Fibroblast of skin of back (primary cell): ENCODE measurements at places on chromosomes 3 and 15.
A peak's percentile ranks its signal among the peaks of the same experiment; 100 is the strongest.

DNA sequence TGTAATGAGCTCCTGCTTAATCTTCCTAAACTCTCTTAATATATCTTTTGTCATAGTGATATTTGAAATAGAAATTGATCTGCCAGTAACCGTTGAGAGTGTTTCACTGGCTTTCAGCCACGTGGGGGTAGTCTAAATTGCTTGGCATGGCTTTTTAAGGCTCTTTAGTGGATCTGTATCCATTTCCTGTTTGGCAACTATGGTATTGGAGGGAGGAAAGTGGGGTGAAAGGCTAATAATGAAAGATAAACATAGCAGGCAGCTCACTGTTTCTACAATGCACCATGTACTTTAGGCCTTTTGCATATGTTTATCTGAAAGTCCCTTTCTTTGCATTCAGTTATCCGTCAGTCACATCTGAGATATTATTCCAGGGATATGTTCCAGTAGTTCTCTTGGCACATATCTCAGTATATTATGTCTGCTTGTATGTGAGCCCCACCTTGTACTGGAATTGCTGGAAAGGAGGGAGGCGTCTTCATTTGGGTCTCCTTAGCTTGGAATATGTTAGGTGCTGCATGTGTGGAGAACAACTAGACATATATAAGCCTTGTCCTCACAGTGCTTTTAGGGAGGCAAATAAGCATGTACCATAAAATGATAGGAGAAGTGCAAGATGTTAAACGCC, 10.8 kb downstream of the TOPAZ1 start:
- DNase-seq, result no peak

GRCh38 chr3:117011687-117012250, 302.2 kb downstream of the TUSC7 start:
- DNase-seq, result peak; percentile 71

DNA sequence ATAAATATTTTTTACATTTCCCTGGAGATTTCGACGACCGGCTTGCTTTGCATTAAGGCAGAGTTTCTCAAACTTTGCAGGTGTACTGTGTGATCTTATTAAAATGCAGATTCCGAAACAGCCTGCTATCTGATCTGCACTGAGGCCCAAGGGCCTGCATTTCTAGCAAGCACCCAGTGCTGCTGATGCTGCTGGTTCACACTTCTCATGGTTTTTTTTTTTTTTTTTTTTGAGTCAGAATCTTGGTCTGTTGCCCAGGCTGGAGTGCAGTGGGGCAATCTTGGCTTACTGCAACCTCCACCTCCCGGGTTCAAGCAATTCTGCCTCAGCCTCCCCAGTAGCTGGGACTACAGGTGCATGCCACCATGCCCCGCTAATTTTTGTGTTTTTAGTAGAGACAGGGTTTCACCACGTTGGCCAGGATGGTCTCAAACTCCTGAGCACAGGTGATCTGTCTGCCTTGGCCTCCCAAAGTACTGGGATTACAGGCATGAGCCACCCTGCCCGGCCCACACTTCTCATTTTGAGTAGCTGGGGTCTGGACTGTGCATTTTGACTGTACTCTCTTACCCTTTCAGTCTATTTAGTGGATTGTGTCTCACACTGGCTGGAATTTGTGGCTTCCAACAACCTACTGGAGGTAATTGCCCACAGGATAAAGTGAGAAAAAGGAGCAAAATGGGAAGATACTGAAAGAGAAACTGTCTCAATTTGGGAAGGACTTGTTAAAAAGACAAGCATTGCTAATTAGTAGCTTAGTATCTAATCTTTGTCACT, 94.1 kb downstream of the ITPR1 start:
- DNase-seq, result no peak

DNA sequence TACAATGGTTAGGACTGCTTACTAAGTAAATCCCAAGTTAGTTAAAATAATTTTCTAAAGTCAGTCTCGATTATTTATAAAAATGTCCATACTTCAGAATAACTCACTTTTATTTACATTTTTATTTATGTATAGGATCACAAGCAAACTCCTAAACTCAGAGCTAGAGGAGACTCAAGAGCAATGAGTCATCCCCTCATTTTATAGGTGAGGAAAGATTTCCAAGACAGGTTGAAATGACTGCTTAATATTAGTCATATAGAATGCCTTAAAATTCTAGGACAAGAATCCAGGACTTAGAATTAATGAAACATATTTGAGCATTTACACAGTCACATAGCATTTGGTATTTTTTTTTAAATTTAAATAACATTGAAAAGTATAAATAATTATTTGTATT, 983.8 kb downstream of the SI start:
- no peak for DNase-seq

DNA sequence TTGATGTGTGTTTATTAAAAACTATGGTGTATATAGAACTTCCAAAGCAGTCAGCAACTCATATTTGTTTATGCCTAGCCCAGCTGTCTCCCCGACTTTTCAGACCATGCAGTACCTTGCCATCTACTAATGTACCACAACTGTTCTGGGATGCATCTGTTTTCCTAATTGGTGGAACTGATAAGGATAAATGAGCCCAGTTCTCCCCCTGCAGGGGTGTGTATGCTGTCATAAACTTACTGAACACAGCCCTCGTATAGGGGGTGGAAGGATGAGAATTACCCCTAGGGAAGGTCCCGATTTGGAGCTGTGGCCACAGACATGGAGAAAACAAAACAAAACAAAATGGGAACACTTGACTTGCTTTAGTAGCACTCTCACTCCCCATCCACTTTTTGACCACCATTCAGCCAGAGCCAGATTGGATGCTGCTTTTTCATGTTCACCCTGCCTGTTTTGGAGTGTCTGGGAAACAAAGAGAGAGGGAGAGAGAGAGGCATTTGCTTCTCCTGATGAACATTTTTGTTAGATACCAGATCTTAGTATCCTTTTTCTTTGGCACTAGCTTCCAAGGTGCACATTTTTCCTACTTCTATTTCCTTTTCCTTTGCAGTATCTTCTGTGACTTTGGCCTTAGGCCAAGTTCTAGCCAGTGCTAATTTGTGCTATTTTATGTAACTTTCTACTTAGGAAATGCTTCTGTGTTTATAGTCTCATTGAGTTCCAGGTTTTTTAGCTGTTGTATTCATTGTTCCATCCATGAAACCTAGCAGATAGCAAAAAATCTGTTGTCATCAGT, 29.1 kb downstream of the CADM2 start:
- DNase-seq, result no peak

GRCh38 chr15:96768435-96768789, 437.9 kb downstream of the NR2F2 start:
- DNase-seq, result no peak

DNA sequence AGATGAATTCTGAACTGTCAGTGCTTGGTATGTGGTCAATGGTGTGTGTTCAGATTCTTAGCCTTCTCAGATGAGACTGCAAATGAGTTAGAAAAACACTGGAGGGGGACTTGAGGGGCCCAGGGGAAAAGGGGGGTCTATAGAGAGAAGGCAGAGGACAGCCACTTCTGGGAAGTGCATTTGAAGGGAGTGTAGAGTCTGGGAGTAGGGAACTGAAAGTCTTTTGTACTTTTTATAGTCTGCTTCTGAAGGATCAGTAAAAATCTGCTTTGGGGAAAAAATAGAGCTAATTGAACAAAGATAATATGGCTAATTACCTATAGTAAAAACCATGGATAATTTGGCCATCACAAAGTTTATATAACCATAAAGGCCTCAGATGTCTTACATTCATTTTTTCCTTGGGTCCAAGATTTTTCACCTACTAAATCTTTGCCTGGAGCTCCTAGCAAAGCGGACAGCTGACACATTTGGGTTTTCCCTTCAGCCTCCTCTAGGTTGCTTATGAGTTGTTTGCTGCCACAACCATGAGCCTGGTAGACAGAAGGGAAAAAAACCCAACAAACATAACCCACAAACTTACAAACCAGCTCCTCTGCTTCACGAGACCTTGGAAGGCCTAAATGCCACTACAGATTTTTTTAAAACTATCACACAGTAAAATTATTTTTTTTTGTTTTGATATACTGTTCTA, 48.8 kb downstream of the CD86 start:
- DNase-seq, result no peak

- peak; percentile 96 for DNase-seq
Observed at GRCh38 chr3:159763602-159764489, 224.8 kb upstream of the IL12A start.
